ENCODE measurements at places on chromosomes 6 and 20.
A peak's percentile ranks its signal among the peaks of the same experiment; 100 is the strongest.

GRCh38 chr6:159535656-159536350 is 157.2 kb downstream of the SOD2 start:
- DNase-seq: no peak

GRCh38 chr6:133807501-133807900 is 81.4 kb upstream of the TCF21 start:
- DNase-seq: no peak

DNA sequence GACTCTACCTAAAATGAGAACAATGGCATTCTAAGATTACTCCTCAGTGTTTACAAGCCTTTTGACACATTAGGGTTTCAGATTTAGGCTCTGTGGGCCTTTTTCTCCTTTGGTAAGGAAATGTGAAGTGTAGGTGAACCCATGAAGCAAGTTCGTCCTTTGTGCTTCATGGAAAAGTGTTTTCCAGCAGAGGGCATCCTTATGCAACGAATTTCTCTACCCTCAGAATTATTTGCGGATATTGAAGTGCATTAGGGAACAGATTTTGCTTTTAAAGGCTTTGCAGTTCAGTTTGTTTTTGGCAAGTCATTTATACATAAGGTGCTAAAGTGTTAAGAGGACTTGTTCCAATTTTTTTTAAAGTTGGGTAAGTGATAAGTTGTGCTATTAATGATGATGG is 55.7 kb upstream of the FERMT1 start:
- peak; percentile 62 for DNase-seq

GRCh38 chr6:116922853-116923548 is 46.0 kb downstream of the RFX6 start:
- DNase-seq: no peak

DNA sequence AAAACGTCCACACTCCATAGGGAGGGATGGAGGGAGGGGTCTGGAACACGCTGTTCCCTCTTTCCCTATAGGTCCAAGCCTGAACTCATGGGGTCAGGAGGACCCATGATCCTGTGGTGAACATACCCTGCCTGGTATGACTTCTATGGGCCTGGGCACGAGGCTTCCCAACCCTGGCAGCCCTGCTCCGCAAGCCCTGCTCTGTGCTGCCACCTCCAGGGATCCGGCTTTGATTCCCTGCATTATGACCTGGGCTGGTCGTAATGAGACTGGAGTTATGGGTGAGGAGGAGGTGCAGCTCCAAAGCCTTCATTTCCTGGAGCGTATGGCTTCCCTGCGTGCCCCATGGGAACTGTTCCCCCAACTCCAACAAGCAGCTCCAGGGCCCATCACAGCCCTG is 54.9 kb downstream of the CDH22 start:
- DNase-seq: no peak

DNA sequence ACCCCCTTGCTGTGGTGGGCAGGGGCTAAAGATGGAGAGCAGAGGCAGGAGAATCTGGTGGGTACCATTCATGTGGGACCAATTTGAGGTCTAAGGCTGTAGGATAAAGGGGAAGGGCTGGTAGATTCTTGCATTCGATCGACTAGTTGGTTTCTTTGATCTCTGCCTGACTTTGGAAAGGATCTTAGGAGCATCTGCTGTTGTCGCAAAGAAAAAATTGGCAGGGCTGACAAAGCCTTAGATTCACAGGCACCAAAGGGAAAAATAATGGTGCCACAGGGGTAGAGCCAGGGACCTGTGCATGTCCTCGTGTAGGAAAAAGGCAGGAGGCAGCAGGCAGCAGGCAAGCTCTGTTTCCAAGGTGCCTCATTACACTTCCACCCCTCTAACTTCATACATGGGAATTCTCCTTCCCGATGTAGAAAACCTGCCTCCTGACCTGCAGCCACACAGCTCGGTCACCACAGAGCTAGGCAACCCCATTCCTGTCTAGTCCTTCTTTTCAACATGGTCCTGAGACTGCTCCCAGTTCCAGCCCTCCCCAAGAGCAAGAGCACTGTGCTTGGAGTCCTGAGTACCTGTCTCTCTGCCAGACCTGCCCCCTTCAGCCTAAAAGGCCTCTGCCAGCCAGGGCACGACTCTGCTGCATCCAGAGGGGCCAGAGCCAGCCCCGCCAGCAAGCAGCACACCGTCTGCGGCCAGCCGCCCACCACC is 71.9 kb downstream of the FGD2 start:
- no peak for DNase-seq

- DNase-seq: no peak
Measured at GRCh38 chr6:160357088-160357487, 8.9 kb downstream of the SLC22A3 start.

- DNase-seq: no peak
Measured at GRCh38 chr20:19872001-19872400, 113.9 kb downstream of the RIN2 start.

- no peak for DNase-seq
Measured at GRCh38 chr6:68654134-68654533, 19.1 kb downstream of the ADGRB3 start.

DNA sequence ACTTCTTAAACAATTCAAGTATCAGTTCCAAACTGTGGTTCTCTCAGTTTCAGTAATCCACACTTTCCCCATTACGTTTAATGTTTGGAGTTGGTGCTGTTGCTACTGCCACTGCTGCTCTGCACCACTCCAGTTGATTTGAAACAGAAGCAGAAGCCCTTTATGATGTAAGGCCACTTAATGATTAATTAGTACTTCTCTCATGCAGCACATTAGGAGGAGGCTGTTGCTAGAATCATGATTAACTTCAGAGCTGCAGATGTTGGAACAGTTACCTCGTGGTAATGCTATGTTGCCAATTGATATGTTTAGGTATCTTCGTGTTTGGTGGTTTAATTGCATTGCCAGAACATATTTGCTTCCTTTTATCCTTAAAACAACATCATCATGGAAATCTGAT is 986.2 kb upstream of the CITED2 start:
- DNase-seq: no peak

DNA sequence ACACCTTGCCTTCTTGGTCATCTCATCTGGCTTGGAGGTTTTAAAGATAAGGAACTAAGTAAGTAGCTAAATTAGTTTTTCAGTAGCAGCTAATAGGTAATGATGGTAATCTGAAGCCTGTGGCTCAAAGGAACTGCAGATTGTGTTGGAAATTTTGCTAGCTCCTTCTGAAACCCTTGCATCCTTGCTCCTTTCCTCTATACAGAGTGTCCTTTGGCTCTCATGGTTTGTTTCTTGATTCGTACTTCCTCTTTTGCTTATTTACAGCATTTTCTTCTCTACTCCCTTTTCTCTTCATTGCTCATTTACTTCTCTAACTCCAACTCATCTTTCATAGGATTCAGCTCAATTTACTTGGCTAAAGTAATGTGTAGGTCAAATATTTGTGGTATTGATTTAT is 19.0 kb downstream of the LRRC1 start:
- no peak for DNase-seq

DNA sequence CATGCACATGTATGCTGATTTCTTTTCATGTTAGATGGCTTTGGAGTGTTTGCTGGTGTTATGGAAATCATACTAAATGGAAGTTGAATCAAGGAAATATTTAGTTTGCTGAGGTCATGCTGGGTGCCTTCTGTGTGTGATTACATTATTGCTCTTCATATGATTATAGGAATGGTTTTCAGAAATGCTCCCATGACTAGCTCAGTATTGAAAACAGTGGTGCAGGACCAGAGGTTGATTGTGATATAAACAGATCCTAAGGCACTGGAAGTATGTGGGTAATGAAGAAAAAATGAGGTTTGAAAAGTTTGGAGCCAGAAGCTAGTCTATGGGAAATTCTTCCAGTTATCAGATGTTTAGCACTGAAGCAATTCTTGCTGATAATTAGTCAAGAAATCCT is 693.1 kb downstream of the UTRN start:
- no peak for DNase-seq

All from astrocyte of the spinal cord (primary cell).